Fibroblast of skin of left quadriceps (primary cell): ENCODE measurements at places on chromosomes 16 and 17.
A peak's percentile ranks its signal among the peaks of the same experiment; 100 is the strongest.

- no peak for DNase-seq
These were observed 14.4 kb downstream of the RFWD3 start for GRCh38 chr16:74652249-74652648.

- no peak for DNase-seq
These were observed 12.0 kb downstream of the TAX1BP3 start for GRCh38 chr17:3656353-3656752.

DNA sequence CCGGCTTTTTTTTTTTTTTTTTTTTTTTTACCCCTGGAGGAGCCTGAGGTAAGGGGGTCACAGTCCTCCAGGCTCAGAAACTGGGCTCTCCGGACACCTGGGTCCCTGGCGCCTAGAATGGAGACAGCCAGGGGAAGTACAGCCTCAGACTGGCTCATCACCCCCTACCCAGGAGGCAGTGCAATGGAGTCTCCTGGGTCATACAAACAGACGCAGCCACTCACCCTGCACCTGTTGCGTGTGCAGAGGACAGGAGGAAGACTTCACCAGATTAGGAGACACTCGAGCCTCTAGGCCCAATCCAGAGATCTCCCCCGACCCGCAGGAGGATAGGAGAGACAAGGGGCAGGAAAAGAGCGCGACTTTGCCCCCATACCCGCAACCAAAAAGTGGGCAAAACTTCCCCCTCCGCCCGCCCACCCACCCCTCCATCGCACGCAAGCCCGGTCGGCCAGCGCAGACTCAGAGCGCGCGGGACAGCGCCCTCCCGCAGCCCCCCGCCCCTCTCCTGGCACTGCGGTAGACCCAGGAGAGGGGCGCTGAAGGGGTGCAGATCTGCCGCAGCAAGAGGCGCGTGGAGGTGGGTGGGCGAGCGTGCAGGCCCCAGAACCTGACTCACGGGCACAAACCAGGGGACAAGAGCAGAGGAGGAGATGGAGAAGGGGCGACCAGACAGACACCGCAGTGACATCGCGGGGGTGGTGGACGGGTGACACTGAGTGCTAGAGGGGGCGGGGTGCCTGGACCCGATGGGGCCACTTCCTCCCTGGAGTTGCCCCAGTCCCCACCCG, 900 bp downstream of the HAP1 start:
- no peak for DNase-seq

- no peak for DNase-seq
These were observed 6.4 kb downstream of the ZNF764 start for GRCh38 chr16:30551781-30552180.

DNA sequence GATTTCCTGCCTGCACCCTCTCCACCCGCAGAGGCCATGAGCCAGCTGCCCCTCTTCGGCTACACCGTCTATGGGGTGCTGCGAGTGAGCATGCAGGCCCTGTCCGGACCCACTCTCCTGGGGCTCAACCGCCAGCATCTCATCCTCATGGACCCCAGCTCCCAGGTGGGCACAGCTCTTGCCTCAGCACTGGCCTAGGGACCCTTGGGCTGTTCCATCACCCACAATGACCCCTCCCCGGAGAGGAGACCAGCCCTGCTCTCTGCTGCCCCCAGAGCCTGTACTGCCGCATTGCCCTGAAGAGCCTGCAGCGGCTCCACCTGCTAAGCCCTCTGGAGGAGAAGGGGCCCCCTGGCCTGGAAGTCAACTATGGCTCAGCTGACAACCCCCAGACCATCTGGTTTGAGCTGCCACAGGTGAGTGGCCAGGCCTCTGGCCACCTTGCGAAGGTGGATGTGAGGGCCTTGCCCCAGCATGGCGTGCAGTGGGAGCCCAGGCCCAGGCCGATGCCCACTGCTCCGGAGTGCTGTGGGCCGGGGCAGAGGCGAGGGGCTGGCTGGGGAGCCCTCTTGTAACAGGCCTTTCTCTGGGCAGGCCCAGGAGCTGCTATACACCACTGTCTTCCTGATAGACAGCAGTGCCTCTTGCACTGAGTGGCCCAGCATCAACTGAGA, 7.3 kb upstream of the SMIM5 start:
- DNase-seq, result no peak

GRCh38 chr16:4682616-4683254, 10.6 kb upstream of the NUDT16L1 start:
- no peak for DNase-seq

DNA sequence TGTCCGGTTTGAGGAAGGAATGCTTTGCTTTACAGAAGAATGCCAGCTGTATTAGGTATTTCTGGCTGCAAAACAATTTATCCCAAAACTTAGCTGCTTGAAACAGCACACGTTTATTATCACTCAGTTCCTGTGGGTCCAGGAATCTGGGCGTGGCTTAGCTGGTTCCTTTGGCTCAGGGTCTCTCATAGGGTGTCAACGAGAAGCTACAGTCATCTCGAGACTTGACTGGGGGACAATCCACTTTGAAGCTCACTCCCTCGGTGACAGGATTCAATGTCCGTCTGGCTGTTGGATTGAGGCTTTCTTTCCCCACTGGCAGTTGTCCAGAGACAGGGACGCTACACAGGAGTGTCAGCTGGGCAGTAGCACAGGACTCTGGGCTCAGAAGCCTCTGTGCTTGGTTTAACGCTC, 9.6 kb upstream of the RHBDF2 start:
- no peak for DNase-seq

- no peak for DNase-seq
These were observed 1.3 kb upstream of the KRTAP4-7 start for GRCh38 chr17:41082626-41083025.

GRCh38 chr17:7686222-7687071, 843 bp downstream of the TP53 start:
- peak; percentile 76 for DNase-seq

GRCh38 chr16:51312363-51313150, 161.5 kb upstream of the SALL1 start:
- DNase-seq, result no peak

DNA sequence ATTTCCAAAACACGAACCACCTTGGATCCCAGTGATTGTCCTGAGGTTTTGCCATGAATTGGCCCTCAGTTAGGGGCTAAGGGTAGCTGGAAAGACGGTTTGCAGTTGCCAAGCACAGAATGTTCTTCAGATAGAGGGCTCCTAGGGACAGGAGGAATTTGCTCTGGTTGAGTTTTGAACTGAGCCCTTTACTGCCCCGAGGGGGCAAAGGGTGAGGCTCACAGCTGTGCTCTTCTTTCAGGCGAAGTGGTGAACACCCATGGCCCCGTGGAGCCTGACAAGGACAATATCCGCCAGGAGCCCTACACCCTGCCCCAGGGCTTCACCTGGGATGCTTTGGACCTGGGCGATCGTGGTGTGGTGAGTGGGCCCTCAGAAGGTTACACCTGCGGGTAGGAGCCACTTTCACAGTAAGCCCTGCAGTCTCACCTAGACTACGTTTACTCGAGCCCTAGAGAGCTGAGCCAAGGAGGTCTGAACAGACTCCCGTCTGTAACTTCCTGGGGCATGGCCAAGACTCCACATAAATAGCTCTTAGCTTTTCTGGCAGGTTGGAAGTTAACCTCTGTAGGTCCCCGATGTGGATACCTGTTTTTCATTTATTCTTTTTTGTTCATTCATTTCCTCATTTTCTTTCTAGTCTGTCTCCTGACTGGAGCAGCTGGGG, 32.5 kb downstream of the NMT1 start:
- no peak for DNase-seq

GRCh38 chr16:81692571-81692970, 86.5 kb upstream of the PLCG2 start:
- no peak for DNase-seq

- no peak for DNase-seq
These were observed 43.8 kb downstream of the COPRS start for GRCh38 chr17:31815212-31815730.

DNA sequence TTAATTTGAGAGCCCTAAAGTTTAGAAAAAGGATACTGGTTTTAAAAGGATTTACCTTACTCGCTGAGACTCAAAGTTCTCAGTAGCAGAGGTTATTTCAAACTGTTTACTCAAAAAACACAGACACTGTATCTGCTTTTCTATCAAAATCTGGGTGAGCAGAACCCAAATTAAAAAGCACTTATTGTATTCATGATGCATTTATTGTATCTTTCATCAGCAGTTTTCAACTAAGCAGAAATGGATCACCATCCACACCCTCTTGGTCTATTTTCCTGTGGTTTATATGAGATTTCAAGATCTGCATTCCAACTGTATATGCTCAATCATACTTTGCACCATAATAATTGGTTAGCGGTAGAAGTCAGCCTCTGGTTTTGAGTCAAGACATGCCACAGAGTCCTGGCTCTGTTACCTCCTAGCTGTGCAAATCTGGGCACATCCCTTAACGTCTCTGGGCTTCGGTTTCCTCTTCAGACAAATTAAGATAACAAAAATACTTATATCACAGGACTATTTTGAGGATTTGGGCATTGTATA, 109.5 kb downstream of the ASIC2 start:
- no peak for DNase-seq

GRCh38 chr17:52410781-52411180, 252.3 kb upstream of the CA10 start:
- DNase-seq, result no peak

- DNase-seq, result no peak
These were observed 8.0 kb upstream of the PHB1 start for GRCh38 chr17:49422714-49423113.

- no peak for DNase-seq
These were observed 67.4 kb downstream of the CYB561 start for GRCh38 chr17:63378411-63379375.

DNA sequence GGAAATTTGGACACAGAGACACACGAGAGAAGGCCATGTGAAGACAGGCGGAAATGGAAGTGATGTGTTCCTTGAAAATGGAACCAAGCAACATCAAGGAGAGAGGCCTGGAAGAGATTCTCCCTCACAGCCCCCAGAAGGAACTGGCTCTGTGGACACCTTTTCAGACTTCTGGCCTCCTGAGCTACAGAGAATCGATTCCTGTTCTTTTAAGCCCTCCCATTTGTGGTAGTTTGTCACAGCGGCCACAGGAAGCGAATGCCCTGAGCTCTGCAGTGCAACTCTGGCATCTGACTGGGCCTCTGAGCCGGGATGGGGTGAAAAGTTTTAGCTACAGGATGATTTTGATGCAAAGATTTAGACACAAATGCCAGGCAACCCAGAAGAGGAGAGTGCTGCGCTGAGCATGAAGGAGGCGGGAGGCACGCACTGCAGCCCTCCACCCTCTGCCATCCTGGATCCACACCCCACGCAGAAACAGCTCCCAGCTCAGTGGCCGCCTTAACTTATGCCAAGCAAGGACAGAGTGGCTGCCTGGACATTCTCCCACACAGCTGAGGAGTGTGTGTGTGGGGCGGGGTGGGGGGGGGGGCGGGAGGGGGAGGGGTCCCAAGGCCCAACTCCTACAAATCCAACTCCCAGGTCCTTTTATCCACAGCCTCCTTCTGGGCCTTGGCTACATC, 2.2 kb downstream of the TIMP2 start:
- no peak for DNase-seq

DNA sequence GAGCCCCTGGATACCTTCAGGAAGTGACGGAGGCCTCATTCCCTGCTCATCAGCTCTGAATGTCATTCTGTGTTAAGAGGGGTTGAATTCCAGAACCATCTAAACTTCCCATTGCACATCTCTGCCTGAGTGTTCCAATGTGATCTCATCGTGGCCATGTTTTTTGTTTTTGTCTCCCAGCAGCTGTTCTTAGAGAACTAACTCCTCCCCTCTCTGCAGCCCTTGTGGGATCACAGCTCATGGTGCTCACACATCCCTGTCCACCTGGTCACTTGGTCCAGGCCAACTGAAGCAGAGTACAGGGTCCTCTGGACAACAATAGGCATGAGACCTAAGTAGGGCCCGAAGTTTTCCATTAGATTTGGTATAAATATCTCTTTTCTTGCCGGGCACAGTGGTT, 6.0 kb upstream of the SYT17 start:
- no peak for DNase-seq

DNA sequence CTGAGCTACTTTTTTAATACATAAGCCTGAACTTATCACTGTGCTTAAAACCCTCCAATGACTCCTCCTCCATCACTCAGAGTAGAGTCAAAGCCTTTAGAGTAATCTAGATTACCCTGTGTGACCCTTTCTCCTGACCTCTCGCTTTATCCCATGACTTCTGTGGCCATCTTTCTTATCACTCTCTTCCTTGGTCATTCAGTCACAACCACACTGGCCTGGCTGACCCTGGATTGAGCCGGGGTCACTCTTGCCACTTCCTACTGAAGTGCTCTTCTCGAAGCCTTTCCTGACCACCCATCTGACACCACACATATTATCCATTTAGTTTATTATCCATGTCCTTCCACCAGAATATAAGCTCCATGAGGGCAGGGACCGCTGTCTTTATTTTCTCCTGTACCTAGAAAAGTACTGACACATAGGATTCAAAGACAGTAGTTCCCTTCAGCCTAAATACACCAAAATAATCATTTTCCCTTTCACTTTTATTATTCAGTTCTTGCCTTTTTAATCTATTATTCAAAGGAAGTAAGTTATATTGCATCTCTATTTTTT, 28.0 kb upstream of the ABCA9 start:
- no peak for DNase-seq

DNA sequence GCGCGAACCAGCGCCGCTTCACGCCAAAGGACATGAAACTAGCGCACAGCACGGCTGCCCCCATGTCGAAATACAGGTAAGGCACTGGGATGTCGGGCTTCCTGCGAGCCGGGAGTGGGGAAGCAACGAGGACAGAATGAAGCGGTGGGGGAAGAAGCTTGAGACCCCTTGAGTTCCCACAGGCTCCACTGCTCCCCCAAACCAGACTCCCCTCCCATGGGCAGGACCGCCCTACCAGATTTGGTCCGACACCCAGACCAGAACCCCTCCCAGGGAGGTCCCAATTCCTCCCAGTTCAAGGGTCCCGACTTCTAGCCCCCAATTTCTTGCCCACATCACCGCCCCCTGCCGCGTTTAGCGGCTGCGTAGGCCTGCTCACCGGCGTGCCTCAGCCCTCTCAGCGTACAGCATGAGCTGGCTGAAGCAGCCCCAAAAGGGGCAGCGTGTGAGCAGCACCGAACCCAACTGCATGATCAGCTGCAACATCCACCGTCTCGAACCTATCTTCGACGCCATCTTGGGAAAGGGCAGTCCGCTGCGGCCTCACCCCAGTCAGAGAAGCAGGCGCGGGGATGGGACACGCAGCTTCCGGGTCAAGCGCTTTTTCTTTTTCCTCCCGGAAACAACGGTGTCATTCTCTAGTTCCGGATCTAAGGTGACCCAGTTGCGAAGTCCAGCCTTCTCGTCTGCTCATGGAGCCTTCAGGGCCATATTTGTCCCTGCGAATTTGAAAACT, at the start of gene TMEM101:
TSS of gene TMEM101 (minus strand) at position 527 of the 736 bp plus-strand sequence. CDS start at position 516, 11 bp downstream.
- peak; percentile 84 for DNase-seq
